Tracheal epithelial cell (primary cell): ENCODE measurements at places on chromosomes 3 and 15. TPM values are rescaled to one million over a fixed set of nuclear protein-coding genes. Genes with fewer than 3 reads are reported as not detected.

ACOX2 gene
- under 0.01 TPM in 1 of 2 replicates, not detected in the other for total RNA-seq

VGLL3 gene
- 1.7 and 35.2 TPM in 2 replicates for total RNA-seq

CCR9 gene
- total RNA-seq, result not detected in 2 replicates

CCRL2 gene
- total RNA-seq, result 0.24 TPM in 1 of 2 replicates, not detected in the other

NR2F2 gene
- 3.6 and 4.8 TPM in 2 replicates for total RNA-seq

TM6SF1 gene
- 2.7 and 2.8 TPM in 2 replicates for total RNA-seq

ZDHHC23 gene
- 0.85 and 3.9 TPM in 2 replicates for total RNA-seq

CHL1 gene
- under 0.01 and 2.1 TPM in 2 replicates for total RNA-seq

PROS1 gene
- 9.2 and 9.6 TPM in 2 replicates for total RNA-seq

CNTN3 gene
- total RNA-seq, result 0.96 and 1.1 TPM in 2 replicates

ATP13A5 gene
- total RNA-seq, result not detected in 2 replicates

EIF4E3 gene
- 3.1 and 3.2 TPM in 2 replicates for total RNA-seq

NPAP1 gene
- total RNA-seq, result under 0.01 TPM in 1 of 2 replicates, not detected in the other

MKRN3 gene
- 0.24 TPM in 1 of 2 replicates, not detected in the other for total RNA-seq

ZNF502 gene
- 2.7 and 5.8 TPM in 2 replicates for total RNA-seq

ASB14 gene
- total RNA-seq, result not detected in 2 replicates

DUOX2 gene
- 1.3 and 1.9 TPM in 2 replicates for total RNA-seq

DAZL gene
- not detected in 2 replicates for total RNA-seq

DISP2 gene
- under 0.01 TPM in 2 replicates for total RNA-seq

GRAMD1C gene
- 1.2 and 1.3 TPM in 2 replicates for total RNA-seq

MUSTN1 gene
- not detected in 2 replicates for total RNA-seq

SNURF gene
- total RNA-seq, result 0.85 and 1.7 TPM in 2 replicates

BTLA gene
- total RNA-seq, result not detected in 2 replicates

SEMA3F gene
- total RNA-seq, result 65.3 and 87.8 TPM in 2 replicates

HRG gene
- not detected in 2 replicates for total RNA-seq

EPHB1 gene
- 0.96 TPM in 1 of 2 replicates, not detected in the other for total RNA-seq

BCL2A1 gene
- total RNA-seq, result 24.8 TPM in 1 of 2 replicates, not detected in the other

MASP1 gene
- under 0.01 TPM in 1 of 2 replicates, not detected in the other for total RNA-seq

PLA2G4D gene
- total RNA-seq, result under 0.01 TPM in 1 of 2 replicates, not detected in the other

ANKRD63 gene
- total RNA-seq, result not detected in 2 replicates

PLCB2 gene
- total RNA-seq, result under 0.01 TPM in 1 of 2 replicates, not detected in the other

TERC gene
- total RNA-seq, result 807 and 1,776 TPM in 2 replicates

TGM5 gene
- total RNA-seq, result 0.21 and 0.48 TPM in 2 replicates

FXR1 gene
- 89.6 and 89.9 TPM in 2 replicates for total RNA-seq

TOP2B gene
- total RNA-seq, result 53.7 and 54.6 TPM in 2 replicates

PLXNA1 gene
- total RNA-seq, result 67.2 and 82.5 TPM in 2 replicates

FBXO40 gene
- total RNA-seq, result not detected in 2 replicates

PRR20G gene
- total RNA-seq, result not detected in 2 replicates

ANAPC13 gene
- 52.6 and 59.8 TPM in 2 replicates for total RNA-seq

CLDN1 gene
- 24.5 and 226 TPM in 2 replicates for total RNA-seq

MCTP2 gene
- 22.0 and 22.2 TPM in 2 replicates for total RNA-seq

REC114 gene
- not detected in 2 replicates for total RNA-seq

CD276 gene
- 31.5 and 76.1 TPM in 2 replicates for total RNA-seq

POLQ gene
- 1.4 and 5.5 TPM in 2 replicates for total RNA-seq

HOMER2 gene
- total RNA-seq, result 58.3 and 61.0 TPM in 2 replicates

CEP70 gene
- total RNA-seq, result 17.7 and 18.8 TPM in 2 replicates

CPB1 gene
- total RNA-seq, result not detected in 2 replicates
